ENCODE measurements at places on chromosomes 7 and 10. TPM values are rescaled to one million over a fixed set of nuclear protein-coding genes. Genes with fewer than 3 reads are reported as not detected.

The UNC5B gene
- total RNA-seq, result 7.2 TPM

The SH2D4B gene
- 0.53 TPM for total RNA-seq

The CAPZA2 gene
- total RNA-seq, result 57.2 TPM

The LIPF gene
- total RNA-seq, result not detected

The SPDYE16 gene
- total RNA-seq, result 1.2 TPM

- H3K36me3 ChIP-seq, result no peaks in the 10 kb centered on the region
- no peak overlapping the region for H3K4me3 ChIP-seq
- H3K27ac ChIP-seq, result no peak overlapping the region
- no peak for DNase-seq
- H3K4me1 ChIP-seq, result no peaks in the 10 kb centered on the region
- H3K27me3 ChIP-seq, result no peaks in the 10 kb centered on the region
Observed at GRCh38 chr10:98055841-98056516, 25.6 kb upstream of the CRTAC1 start.

DNA sequence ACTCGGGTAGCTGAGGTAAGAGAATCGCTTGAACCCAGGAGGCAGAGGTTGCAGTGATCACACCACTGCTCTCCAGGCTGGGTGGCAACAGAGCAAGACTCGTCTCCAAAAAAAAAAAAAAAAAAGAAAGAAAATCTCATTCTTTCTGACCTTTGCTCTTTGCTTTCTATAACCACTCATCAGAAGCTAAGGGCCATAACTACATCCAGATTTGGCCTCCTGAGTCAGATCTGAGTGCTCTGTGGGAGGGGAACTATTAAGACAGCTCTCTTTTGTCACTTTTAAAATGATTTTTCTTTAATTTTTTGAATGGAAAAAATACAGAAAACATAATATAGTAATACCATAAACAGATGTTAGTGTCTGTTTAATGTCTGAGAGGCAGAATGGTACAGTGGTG, 210.1 kb downstream of the KIAA1217 start:
- H3K4me3 ChIP-seq, result no peak overlapping the region
- no peak overlapping the region for H3K27ac ChIP-seq
- no peak for DNase-seq
- H3K36me3 ChIP-seq, result no peaks in the 10 kb centered on the region
- H3K27me3 ChIP-seq, result no peaks in the 10 kb centered on the region

- no peak overlapping the region for H3K4me3 ChIP-seq
- H3K4me1 ChIP-seq, result no peaks in the 10 kb centered on the region
- no peak overlapping the region for H3K27ac ChIP-seq
- no peaks in the 10 kb centered on the region for H3K27me3 ChIP-seq
- no peaks in the 10 kb centered on the region for H3K36me3 ChIP-seq
Observed at GRCh38 chr10:63886281-63887022, 365.3 kb downstream of the REEP3 start.

DNA sequence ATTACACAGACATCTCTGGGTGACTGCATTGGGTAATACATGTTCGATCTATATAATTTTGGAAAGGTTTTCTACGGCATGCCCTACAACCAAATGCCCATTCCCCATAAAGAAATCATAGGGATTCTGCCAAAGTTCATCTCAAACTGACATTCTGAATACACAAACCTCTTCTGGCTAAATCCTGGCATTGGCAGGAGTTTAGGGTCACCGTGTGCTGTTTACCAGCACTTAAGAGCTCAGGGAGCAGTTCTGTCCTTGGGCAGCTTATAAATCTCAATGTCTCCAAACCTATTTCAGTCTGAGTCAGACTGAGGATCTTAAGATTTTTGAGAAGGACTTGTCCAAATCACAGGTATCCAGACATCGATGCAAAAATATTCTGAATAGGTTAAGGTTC, 809.6 kb upstream of the LRRN3 start:
- no peak overlapping the region for H3K27ac ChIP-seq
- H3K36me3 ChIP-seq, result no peaks in the 10 kb centered on the region
- H3K4me3 ChIP-seq, result no peak overlapping the region
- DNase-seq, result no peak
- no peaks in the 10 kb centered on the region for H3K4me1 ChIP-seq
- no peaks in the 10 kb centered on the region for H3K27me3 ChIP-seq

GRCh38 chr7:55129541-55130394, 111.0 kb downstream of the EGFR start:
- no peaks in the 10 kb centered on the region for H3K27me3 ChIP-seq
- H3K36me3 ChIP-seq, result no peaks in the 10 kb centered on the region
- DNase-seq, result no peak
- H3K27ac ChIP-seq, result peak overlapping the region; percentile 74
- H3K4me1 ChIP-seq, result peaks cover 33% of the 10 kb centered on the region
- H3K4me3 ChIP-seq, result no peak overlapping the region

DNA sequence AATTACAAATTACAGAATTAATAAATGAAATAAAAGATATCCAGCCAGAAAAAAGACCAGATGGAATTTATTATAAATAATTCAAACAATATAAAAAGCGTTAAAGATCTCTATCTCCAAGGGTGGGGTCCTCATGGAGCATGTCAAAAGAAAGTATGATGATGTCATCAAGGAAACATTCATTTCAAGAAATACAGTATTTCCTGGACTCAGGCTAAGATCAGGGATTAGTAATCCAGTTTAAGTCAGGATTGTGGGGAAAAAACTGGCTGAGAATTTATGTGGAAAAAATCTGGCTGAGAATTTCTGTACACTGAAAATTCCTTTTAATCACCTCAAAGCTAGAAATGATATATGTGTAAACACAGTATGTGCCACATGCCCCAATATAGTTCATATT, 1075.3 kb downstream of the XPNPEP1 start:
- no peak overlapping the region for H3K4me3 ChIP-seq
- no peak for DNase-seq
- H3K4me1 ChIP-seq, result no peaks in the 10 kb centered on the region
- H3K36me3 ChIP-seq, result no peaks in the 10 kb centered on the region

DNA sequence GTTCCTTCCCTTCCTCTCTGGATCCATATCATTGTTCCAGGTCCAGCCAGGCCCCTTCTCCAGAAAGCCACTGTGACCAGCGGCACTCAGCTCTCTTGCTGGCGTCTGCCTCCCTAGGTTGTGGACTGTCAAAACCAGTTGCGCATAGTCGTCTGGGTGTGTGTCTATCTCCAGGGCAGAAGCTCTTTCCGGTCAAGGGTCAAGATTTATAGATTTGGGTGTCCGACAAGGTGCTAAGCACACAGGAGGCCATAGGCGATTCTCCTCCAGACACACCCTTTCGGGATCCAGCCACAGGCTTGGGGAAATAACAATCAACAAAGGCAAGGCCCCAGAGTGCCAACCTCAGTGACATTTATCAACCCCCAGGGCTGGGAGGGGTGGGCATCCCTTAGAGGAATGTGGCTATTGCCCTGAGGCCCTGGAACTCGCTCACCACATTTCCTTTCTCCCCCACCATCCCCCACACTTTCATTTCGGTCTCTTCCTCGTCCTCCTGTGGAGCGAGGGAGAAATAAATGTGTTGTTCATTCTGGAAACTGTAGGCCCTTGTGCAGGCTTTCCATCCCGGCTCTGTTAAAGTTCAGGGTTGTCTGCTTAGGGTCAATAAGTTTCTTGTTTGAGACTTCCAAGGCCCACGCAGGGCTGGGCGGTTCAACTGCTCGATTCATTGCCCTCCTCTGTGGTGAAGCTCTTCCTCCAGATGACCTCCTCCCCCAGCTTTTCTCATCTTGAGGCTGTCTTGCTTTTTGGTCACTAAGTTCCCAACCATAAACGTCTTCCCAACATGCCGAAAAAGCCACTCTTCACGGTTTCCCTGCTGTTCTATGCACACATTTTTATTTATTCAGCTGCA, 57.9 kb downstream of the AFAP1L2 start:
- peaks cover 53% of the 10 kb centered on the region for H3K4me1 ChIP-seq
- H3K4me3 ChIP-seq, result no peak overlapping the region

DNA sequence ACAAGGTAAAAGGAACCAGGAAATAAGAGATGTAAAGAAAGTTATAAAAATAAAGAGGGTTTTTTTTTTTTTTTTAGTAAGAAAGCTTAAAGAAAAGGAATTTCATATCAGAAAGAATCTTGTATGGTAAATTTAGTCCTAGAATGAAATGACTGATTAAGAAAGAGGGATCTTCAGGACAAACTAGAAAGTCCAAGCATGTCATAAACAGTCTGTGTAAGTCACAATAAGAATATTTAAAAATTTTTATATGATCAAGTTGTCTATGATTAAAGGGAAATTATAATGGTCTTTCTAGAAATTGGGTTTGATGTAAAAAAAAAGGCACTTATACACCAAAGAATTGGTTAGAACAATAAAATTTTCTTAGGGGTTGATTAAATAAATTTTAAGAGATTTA, 289.5 kb downstream of the XPNPEP1 start:
- no peaks in the 10 kb centered on the region for H3K27me3 ChIP-seq
- no peaks in the 10 kb centered on the region for H3K4me1 ChIP-seq
- no peaks in the 10 kb centered on the region for H3K36me3 ChIP-seq
- no peak for DNase-seq
- H3K27ac ChIP-seq, result no peak overlapping the region

- no peaks in the 10 kb centered on the region for H3K4me1 ChIP-seq
- no peaks in the 10 kb centered on the region for H3K36me3 ChIP-seq
- H3K4me3 ChIP-seq, result no peak overlapping the region
- no peaks in the 10 kb centered on the region for H3K27me3 ChIP-seq
- H3K27ac ChIP-seq, result no peak overlapping the region
Observed at GRCh38 chr7:68247126-68247525, 1250.5 kb downstream of the TYW1 start.

- no peaks in the 10 kb centered on the region for H3K27me3 ChIP-seq
- no peak within 1 kb of the TSS for H3K27ac ChIP-seq
- H3K4me1 ChIP-seq, result peaks cover 1% of the 10 kb centered on the region
- no peak for DNase-seq
Observed at GRCh38 chr7:16465469-16466361, at the start of gene SOSTDC1. SOSTDC1 (minus strand) TSS chr7:16465738; CDS start chr7:16465668, 70 bp downstream.

DNA sequence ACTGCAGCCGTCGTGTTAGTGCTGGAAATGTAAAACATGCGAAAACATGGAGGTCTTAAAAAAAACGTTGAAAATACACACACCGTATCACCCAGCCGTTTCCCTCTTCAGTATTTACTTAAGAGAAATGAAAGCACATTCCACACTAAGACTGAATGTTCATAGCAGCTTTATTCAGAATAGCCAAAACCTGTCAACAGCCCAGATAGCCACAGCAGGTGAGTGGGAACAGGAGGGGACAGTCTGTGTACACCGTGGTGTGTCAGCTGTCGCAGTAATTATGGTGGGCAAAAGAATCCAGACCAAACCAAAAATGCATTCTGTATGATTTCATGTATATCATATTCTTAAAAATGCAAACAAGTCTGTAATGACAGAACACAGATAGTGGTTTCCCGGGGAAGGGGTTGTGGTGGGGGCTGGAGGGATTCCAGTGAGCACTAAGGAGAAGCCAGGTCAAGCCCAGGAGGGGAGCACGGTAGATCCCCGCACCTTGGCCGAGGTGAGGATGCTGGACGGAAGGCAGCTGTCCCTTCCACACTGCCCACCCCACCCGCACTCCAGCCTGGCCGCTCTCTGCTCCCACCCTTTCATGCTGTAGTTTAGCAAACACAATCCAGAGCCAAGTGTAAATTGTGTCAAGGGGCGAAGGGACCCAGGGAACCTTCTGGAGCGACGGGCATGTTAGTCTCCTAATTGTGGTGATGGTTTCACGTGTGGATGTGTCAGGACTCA, 123.6 kb downstream of the NKX6-2 start:
- H3K36me3 ChIP-seq, result no peaks in the 10 kb centered on the region
- no peaks in the 10 kb centered on the region for H3K27me3 ChIP-seq
- H3K27ac ChIP-seq, result no peak overlapping the region
- peak; percentile 6 for DNase-seq
